Mesangial cell (primary cell): ENCODE measurements at places on chromosomes 1 and 21. TPM values are rescaled to one million over a fixed set of nuclear protein-coding genes. Genes with fewer than 3 reads are reported as not detected.

Gene FGR
- total RNA-seq, result under 0.01 TPM in 1 of 2 replicates, not detected in the other

Gene NPPB
- total RNA-seq, result 7.4 and 17.8 TPM in 2 replicates

Gene ALDH4A1
- total RNA-seq, result 24.6 and 26.0 TPM in 2 replicates

Gene PTPN14
- total RNA-seq, result 68.6 and 84.6 TPM in 2 replicates

Gene FCRL1
- total RNA-seq, result not detected in 2 replicates

Gene C1orf116
- 1.3 and 2.4 TPM in 2 replicates for total RNA-seq

Gene CCDC190
- 0.38 and 2.0 TPM in 2 replicates for total RNA-seq

Gene SPRR3
- total RNA-seq, result not detected in 2 replicates

Gene TMEM82
- not detected in 2 replicates for total RNA-seq
